ENCODE measurements at places on chromosomes 2 and 18. TPM values are rescaled to one million over a fixed set of nuclear protein-coding genes. Genes with fewer than 3 reads are reported as not detected.

PRKAG3 gene
- 0.13 TPM for total RNA-seq

TCF23 gene
- not detected for total RNA-seq

TXNDC9 gene
- 24.8 TPM for total RNA-seq

DNA sequence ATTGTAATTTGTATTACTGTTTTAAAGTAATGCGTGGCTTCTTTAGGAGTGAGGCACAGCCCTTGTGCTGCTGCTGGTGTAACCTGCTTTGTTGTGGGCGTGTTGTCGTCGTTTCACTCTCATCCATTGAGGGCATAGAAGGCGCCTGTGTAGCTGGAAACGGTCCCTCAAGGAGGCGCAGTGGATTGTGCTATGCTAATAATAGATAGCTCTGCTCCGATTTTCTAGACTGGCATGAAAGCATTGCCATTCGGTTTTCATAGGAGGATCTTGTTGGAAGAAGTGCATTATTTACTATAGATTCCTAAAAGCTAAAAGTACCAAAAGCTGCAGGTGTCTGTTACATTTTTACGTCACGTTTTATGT is 17.9 kb downstream of the RAB12 start:
- no peak for DNase-seq

DNA sequence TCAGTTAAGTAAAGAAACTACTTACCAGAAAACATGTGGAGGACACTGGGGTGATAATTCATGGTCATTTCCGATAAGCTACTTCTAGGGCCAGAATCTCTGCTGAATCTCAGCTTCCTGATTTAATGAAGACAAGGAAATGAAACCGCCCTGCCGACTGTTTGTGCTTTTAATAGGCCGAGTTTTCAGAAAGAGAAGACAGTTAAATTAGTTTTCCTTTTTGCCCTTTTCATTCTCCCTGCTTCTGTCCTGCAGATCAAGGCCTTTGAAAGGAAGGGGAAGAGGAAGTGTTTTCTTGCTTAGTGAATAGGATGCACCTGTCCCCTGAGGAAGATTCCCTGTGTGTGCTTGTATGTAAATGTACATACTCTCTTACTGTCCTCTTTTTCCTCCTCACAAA is 126.6 kb downstream of the SH3RF3 start:
- DNase-seq: no peak

DNA sequence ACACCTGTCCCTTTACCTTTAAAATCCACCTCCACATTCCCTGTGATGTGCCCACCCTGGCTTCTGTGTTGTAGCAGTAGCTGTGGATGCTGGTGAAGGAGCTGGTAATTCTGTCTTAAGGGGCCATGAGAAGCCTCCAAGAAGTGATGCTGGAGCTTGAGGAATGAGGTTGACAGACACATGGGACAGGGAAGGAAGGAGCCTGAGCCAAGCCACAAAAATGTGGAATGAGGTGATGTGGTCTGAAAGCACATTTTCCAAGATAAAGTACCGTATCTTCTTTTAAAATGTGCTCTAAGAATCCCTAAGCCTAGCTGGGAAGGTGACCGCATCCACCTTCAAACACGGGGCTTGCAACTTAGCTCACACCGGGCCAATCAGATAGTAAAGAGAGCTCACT is 31.2 kb downstream of the VWA3B start:
- DNase-seq: no peak

Data from cardiac septum (tissue), 1 donor.